AG08396 (cell line): ENCODE measurements at places on chromosomes 6 and 20.

DNA sequence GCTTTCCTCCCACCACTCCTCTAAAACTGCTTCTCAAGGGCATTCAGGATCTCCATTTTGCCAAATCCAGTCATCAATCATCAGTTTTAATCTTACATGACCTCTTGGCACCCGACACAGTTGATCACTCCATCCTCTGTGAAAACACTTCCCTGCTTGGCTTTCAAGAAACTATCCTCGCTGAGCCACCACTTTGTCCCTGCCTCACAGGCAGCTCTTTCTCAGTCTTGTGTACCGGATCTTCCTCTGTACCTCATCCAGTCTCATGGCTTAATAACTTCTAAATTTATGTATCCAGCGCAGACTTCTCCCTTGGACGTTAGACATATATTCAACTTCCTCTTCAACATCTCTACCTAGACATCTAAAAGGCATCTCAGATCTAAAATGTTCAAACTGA lies 89.9 kb downstream of the BTBD9 start:
- DNase-seq = no peak

DNA sequence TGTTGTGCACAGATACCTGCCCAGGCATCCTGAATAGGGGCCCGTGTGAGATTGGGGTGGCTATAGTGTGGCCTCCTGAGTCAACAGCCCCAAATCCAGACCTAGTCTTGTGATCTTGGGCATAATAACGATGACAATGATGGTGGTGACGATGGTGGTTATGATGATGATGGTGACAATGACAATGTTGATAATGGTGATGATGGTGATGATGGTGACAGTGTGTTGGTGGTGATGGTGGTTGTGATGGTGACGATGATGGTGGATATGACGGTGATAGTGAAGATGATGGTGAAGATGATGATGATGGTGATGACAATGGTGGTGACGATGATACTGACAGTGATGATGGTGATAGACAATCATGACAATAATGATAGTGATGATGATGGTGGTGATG lies 5.1 kb upstream of the RPS21 start:
- DNase-seq = no peak

DNA sequence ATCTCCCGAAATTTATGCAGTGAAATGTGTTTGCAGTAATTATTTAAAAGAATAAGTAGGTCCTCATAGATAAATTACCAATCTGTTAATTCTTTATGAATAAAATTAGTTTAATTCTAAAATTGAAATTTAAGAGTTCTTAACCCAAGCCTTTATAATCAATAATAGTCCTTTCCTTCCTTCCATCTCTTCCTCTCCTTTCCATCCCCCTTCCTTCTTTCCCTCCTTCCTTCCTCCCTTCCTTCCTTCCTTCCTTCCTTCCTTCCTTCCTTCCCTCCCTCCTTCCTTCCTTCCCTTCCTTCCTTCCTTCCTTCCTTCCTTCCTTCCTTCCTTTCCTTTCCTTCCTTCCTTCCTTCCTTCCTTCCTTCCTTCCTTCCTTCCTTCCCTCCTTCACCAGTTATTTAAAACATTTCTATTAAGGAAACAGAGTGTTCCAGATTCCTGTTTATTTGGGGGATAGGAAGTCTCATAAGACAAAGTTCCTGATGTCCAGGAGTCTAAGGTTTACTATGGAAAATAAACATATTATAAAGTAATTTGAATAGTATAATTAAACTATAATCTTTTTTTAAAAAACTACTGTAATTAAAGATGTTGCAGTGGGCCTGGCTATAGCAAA lies 285.3 kb upstream of the NOX3 start:
- no peak for DNase-seq

GRCh38 chr20:6940876-6941275 lies 173.4 kb downstream of the BMP2 start:
- no peak for DNase-seq

GRCh38 chr6:124753562-124754105 lies 208.6 kb upstream of the RNF217 start:
- DNase-seq = no peak

GRCh38 chr6:12175626-12176025 lies 114.5 kb upstream of the EDN1 start:
- DNase-seq = no peak

DNA sequence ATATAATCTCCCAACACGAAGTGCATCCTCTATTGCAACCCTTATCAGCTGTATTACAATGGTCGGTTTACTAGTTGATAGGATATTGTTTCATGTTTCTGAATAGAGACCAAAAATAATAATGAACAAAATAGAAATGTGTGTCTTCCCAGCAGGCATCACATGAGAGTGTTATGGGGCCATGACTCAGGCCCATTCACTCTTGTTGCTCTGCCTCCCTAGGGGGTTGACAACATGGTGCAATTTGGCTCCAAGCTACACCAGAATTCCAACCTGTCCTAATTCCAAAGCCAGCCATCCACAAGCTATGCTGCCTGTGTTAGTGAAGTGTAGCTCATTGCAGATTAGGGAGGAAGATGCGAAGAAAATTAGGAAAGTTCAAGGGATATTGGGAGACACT lies 13.1 kb upstream of the SAYSD1 start:
- no peak for DNase-seq

- no peak for DNase-seq
These were observed 394.5 kb upstream of the SLC35B3 start for GRCh38 chr6:8829796-8830195.

DNA sequence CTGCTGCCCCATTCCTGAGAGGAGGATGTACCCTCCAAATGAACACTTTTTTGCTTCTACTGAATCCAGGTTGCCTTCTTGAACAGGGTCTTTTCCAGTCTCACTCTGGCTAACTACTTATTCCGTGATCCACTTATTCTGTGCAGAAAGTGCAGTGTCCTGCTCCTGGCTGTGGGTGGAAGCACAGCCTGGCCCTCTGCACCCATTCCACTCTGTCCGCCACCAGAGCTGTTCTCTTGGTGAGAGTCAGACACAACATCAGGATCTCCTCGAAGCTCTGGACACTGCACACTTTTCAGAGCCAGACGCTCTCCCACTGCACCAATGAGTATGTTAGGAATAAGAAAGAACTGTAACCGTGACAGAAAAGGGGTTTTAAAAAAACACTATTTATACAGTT lies 174.2 kb downstream of the MCHR2 start:
- DNase-seq = no peak

- DNase-seq = no peak
These were observed 27.9 kb upstream of the MAP3K4 start for GRCh38 chr6:160963651-160964050.

GRCh38 chr6:151690303-151690702 lies 117.2 kb upstream of the ESR1 start:
- no peak for DNase-seq

DNA sequence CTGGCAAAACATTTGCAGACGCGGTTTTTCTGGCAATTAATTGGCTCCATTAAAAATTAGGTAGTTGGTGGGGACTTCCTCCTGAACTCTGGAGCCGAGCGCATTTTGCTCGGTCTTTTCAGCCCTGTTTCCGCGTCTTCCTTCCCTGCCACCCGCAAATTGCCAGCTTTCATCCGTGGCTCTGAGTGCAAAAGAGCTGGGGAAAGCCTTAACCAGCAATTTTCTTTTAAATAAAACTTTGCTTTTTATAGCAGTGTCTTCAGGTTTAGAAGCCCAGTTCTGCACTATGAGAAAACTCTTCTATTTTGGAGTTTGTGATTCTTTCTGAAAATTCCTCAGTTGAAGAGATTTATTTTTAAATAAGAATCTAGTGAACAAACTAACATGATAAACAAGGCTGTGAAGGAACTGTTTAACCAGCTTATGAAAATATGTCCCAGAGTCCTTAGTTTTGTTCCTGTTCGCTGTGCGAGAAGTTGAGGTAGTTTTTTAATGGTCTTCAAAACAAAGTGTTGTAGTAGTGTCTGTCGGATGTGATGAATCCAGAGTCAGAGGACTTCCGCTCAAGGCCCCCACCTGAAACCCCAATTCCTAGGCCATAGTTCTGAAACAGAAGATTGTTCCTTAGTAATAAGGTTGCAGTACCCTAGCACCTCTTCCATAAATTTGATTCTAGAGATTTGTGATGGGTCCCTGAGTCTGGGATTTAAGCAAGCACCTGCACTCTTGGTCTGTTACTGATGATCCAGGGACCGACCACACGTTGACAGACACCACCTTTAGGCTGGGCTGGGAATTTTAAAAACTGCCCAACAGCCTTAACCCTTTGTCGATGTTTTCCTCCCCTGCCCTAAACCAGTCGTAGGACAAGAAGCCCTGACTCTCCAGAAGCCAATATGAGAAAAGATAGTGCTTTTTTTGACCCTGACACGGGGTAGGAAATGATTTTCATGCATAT lies 950 bp downstream of the KCTD20 start:
- no peak for DNase-seq

DNA sequence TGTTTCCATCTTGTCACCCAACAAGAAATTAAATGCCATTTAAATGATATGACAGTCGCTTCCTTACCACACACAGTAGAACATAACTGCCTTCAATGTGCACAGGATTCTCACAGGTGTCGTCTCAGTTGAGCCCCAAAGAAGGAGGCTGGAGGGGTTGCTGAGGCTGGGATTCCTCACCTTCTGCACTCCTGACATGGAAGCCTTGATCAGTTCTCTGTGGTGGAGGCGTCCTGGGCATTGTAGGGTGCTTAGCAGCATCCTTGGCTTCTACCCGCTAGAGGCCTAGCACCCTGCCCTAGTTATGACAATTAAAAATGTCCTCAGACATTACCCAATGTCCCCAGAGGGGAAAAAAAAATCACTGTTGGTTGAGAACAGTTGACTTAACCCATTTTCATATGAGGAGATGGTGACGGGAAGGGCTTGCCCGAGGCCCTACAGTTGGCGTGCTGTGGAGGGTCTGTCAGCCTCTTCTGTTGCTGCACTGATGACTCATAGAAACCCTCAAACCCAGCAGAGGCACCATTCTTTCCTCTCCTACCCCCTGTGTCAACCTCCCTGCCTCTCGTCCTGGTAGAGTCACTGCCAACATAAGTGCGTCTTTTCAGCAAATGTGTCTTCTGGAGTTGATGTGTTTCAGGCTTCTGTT lies 19.3 kb upstream of the ZNF831 start:
- no peak for DNase-seq

GRCh38 chr20:48620507-48621375 lies 207.1 kb downstream of the PREX1 start:
- peak; percentile 91 for DNase-seq

DNA sequence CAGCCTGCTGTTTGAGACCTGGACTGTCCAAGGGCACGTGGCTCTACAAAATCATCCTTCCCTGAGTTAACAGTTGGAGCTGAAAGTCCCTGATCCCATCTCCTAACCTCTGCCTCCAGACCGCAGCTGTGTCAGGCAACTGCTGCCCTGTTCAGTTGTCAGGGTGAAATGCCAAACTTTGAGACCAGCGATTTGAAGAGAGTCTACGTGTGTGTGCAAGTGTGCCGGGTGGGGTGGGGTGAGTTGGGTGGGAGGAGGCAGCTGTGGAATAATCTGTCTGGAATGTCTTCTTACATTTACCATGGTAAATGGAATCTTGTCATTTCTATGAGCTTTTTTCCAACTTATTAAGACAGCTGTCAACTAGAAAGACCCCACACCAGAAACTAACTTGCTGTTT lies 81.0 kb upstream of the FAM8A1 start:
- peak; percentile 31 for DNase-seq

DNA sequence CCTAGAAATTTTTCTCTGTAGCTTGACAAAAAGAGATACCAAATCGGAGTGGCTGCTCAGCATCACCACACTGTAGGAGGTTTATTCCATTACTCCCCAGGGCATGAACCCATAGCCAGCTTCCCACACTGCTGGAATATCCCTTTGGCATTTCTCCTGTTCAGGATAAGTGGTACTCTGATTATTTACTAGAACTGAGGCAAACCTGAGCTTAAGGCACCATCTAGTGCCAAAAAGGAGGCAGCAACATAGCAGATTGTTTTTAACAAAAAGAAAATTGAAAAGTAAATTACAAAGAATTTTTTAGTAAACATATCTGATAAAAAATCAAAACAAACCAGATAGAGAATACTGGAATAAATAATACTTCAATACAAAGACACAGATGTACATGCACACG lies 181.7 kb downstream of the WDR27 start:
- no peak for DNase-seq

- no peak for DNase-seq
These were observed 69.5 kb upstream of the MAP3K7 start for GRCh38 chr6:90656325-90656724.

GRCh38 chr20:42923348-42923918 lies 266.3 kb downstream of the PTPRT start:
- DNase-seq = no peak

- no peak for DNase-seq
These were observed 3.8 kb upstream of the SLC17A1 start for GRCh38 chr6:25835442-25836283.

DNA sequence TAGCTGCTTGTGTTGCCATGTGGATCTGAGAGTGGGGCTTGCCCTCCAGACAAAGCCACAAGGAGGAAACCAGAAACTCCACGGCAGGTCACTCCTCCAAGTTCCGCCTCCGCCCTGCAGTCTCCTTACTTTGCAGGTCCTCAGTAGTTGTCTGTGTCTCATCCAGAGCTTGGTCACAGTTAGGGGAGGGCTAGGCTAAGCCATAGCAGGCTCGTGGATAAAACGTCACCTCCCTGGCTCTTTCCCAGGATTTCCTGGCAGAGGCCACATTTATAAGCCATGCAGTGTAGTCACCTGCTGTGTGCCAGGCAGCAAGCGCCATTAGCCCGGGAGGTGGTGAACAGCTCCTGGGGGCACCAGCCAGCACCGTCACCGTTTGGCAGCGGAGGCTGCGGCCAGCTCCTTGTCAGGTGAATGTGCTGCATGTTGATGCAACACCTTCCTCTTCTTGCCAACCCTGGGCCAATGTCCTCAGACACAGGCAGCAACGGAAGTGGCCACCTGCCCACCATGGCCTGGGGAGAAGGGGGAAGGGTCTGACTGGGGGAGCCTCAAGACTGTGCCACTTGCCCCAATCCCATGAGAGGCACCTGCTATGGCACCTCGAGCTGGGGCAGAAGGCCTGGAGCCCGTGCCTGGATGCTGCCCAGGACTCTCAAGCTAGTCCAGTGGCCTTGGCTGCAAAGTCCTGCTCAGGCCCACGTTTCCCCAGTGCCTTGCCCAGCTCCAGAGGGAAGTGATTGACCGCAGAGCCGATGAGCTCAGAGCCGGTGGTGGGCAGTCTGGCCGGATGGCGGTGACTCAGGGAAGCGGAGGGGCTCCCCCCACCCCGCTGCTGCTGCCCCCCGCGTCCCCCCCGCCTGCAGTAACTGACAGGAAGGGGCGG lies 39.0 kb upstream of the SLCO4A1 start:
- peak; percentile 56 for DNase-seq

DNA sequence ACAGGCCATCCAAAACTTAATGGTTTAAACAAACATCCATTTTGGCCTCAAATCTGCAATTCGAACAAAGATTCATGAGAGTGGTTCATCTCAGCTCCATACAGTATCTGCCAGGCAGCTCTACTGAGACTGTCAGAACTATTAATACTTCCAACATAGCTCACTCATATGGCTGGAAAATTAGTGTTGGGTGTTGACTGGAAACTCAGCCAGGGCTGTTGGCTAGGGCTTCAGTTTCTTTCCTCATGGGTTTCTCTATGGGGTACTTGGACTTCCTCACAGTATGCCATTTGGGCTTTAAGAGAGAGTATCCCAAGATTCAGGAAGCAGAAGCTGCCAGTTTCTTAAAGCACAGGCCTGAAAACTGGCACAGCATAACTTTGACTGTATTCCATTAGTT lies 240.3 kb downstream of the TPBG start:
- no peak for DNase-seq
